ENCODE measurements at places on chromosomes 3 and 15.

DNA sequence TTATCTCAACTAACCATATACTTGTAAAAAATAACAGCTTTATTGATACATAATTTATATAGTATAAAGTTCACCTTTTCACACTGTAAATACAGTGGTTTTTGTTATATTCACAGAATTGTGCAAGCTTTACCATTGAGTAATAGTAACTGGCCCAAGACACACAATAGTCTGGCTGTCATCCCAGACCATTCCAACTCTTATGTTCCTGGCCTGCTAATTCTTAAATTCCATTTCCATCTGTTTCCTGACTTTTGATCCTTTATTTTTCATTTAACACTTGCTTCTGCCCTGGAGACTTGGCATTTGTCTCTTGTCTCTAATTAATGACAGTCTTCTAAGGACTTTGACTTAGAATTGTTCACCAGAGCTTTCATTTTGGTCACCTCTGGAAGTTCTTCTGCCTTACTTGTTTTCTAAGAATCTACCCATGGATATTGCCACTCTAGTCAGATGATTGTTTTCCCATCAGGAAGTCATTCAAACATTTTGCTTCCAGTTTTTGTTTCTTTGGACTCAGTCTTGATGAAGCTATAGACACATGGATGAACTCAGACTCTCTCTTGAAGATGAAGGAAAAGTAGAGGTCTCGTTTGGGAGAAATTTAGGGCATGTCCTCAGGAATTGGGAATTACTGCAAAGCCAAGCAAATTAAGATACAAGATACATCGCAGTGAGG is 27.2 kb upstream of the PLSCR4 start:
- no peak for DNase-seq

DNA sequence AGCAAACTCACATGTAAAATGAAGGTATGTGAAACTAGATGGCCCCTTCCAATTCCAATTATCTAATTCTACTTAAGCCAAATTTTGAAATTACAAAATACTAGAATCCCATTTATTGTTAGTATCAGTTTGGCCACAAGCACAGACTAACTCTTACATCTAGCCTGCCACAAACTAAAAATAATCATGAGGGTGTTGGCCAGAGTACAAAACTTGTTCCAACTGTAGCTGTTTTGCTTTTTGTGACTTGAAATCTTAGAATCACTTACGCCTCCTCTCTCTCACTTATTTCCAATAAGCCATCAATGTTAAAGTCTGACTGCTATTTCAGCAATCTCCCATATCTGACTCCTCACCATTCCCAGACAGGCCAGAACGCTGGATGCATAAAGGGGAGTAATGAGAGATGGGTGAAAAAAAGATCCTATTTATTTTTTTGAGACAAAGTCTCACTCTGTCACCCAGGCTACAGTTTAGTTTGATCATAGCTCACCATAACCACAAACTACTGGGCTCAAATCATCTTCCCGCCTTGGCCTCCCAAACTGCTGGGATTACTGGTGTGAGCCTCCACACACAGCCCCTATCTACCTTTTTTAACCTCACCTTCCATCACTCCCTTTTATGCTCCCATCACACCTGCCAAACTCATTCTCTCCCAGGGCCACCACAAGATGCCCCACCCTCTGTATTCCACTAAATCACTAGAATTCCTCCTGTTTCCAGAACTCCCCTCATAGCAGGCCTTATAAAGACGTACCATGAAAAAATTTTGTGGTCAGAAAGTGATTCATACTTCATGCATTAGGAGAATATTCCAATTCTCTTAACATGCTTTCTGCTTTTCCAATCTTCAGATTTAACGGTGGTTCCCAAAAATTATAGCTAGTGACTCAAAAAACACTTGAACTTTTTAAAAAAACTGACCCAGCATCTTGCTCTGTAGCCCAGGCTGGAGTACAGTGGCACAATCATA is 36.5 kb downstream of the ATOSA start:
- DNase-seq = no peak

GRCh38 chr3:14431452-14431916 is 29.1 kb downstream of the SLC6A6 start:
- DNase-seq = peak; percentile 31

- DNase-seq = no peak
These were observed 6.8 kb upstream of the CHST14 start for GRCh38 chr15:40463886-40464545.

- no peak for DNase-seq
These were observed 443.8 kb upstream of the TGFBR2 start for GRCh38 chr3:30162579-30162978.

DNA sequence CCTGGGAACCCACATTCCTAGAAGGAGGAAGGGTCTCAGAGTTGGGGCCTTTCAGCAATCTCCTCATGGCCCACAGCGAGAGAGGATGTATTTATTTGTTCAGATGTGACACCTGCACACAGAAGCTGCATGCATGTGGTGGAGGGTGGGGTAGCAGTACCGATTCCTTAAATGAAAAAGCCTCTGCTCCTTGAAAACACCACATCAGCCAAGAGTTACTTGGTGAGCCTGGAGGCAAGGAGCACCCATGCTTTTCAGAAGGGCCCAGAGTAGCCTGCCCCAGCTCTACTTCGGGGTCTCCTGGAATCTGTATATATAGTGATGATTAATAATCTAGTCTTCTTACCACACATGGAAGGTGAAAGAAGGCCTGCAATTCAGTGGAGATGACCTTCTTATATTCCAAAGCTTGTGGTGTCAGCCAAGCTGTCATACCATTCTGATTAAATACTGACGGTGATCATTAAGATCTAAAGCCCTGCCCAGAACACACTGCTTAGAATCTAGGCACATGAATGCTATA is 33.5 kb downstream of the SEMA6D start:
- DNase-seq = no peak

DNA sequence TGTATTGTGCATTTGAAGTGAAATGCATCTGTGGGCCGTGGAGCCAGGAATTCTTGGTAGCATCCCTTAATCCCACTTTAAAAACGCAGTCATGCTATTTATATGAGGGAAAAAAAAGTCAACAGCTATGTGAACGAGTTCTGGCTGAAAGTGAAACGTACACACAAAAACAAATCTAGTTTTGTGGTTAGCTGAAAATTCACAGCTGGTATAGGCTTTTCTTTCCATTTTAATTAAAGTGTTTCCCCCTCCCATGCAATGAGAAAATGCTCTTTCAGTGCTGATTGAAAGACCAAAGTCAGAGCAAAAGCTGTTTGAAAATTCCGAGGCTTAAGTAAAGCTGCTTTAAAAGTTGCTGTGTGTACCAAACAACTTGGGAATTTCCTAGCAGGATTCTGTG is 297.4 kb downstream of the PLCL2 start:
- DNase-seq = no peak

- no peak for DNase-seq
These were observed 8.9 kb downstream of the PHLDB2 start for GRCh38 chr3:111867889-111868426.

DNA sequence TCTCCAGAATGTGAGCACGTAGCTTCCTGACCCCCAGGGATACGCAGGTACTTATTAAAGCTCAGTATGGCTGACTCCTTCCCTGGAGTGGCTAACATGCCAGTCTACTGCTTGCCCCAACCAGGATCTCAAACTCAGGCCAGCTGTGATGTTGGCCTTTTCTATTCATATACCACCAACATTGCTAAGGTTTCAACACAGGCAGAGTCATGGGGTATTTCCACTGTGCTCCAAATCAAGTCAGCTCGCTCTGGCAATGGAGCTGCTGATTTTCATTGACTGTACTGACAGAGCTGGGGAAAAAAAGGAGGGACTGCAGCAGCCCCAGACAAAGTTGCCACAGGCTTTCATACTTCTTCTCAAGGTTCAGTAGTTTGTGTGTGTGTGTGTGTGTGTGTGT is 87.0 kb downstream of the CFAP20DC start:
- DNase-seq = no peak
